ENCODE measurements at places on chromosomes 2 and 18. TPM values are rescaled to one million over a fixed set of nuclear protein-coding genes. Genes with fewer than 3 reads are reported as not detected.

- peaks cover 6% of the 10 kb centered on the region for H3K4me1 ChIP-seq
- no peaks in the 10 kb centered on the region for H3K27me3 ChIP-seq
- H3K4me3 ChIP-seq, result no peak overlapping the region
Measured at GRCh38 chr2:61658841-61659780, 121.0 kb upstream of the XPO1 start.

GRCh38 chr18:79798999-79799370 is 1.2 kb downstream of the KCNG2 start:
- H3K4me1 ChIP-seq, result peaks cover 28% of the 10 kb centered on the region
- no peaks in the 10 kb centered on the region for H3K36me3 ChIP-seq
- peak overlapping the region; percentile 42 for H3K4me3 ChIP-seq
- no peak overlapping the region for H3K27ac ChIP-seq

DNA sequence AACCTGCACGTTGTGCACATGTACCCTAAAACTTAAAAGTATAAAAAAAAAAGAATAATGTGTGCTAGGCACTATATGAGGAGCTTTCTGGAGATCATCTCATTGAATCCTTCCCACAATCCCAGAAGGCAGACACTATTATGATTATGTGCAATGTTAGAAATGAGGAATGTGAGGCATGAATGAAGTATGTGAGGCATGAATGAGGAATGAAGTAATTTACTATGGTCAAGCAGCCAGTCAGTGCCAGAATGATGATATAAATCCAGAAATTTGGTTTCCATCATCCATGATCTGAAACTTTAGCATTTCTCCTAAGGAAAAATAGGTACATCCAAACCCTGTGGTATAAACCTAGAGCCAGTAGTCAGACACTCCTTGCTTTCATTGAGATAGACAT is 42.0 kb downstream of the CCDC148 start:
- H3K4me3 ChIP-seq, result no peak overlapping the region
- H3K36me3 ChIP-seq, result no peaks in the 10 kb centered on the region
- H3K27me3 ChIP-seq, result no peaks in the 10 kb centered on the region
- H3K4me1 ChIP-seq, result no peaks in the 10 kb centered on the region
- DNase-seq, result no peak
- no peak overlapping the region for H3K27ac ChIP-seq

DNA sequence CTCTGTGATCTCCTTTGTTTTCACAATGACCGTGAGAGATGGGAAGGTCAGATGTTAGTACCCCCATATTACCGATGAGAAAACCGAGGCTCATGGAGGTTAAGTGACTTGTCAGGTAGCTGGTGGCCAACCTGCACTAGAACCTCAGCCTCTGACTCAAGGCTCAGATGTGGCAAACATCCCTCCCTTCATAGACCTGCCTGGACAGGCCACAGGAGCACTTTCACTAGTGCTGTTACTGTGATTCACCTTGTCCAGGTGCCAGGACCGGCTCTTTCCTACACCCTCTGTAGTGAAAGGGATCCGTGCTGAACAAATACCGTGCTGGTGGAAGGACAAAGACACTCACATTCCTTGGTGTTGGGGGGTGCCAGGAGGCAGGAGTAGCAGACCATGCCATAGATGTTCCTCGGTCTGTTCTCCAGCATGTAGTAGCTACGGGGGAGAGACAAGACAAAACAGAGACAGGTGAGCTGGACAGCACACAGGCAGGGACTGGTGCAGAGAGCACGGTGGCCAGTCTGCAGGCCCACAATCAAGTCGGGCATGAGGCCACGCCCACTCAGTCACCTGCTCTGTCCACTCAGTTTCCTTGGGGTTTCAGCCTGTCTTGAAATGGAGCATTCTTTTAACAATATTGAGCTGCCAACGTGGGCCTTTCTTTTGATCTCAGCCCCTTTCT is 65.9 kb downstream of the EDAR start:
- peaks cover 16% of the 10 kb centered on the region for H3K4me1 ChIP-seq
- no peak for DNase-seq
- no peak overlapping the region for H3K27ac ChIP-seq
- no peaks in the 10 kb centered on the region for H3K27me3 ChIP-seq
- no peaks in the 10 kb centered on the region for H3K36me3 ChIP-seq
- H3K4me3 ChIP-seq, result no peak overlapping the region

DNA sequence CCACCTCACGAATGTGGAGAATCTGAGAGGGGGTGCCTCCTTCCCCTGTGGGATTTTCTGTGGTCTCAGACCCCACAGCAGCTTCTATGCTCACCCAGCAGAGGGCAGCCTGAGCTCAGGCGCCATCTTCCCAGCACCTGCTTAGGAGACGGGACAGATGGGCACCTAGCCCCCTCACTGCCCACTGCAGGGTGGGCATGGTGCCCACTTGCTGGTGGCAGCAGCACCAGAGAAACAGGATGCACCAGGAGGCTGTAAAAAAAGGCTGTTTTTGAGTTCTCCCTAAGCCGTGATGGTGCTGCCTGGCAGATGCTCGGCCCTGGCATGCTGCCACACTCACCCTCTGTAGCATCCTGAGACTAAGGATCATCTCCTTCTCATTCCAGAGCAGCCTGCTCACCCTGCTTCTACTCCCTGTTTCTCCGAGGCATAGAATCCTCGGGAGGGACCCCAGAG is 19.1 kb upstream of the SLC20A1 start:
- H3K27me3 ChIP-seq, result no peaks in the 10 kb centered on the region
- H3K36me3 ChIP-seq, result no peaks in the 10 kb centered on the region
- peak overlapping the region; percentile 65 for H3K27ac ChIP-seq
- H3K4me1 ChIP-seq, result peaks cover 29% of the 10 kb centered on the region

- no peak overlapping the region for H3K4me3 ChIP-seq
- H3K36me3 ChIP-seq, result no peaks in the 10 kb centered on the region
Measured at GRCh38 chr2:240205348-240205747, 64.9 kb upstream of the OTOS start.

DNA sequence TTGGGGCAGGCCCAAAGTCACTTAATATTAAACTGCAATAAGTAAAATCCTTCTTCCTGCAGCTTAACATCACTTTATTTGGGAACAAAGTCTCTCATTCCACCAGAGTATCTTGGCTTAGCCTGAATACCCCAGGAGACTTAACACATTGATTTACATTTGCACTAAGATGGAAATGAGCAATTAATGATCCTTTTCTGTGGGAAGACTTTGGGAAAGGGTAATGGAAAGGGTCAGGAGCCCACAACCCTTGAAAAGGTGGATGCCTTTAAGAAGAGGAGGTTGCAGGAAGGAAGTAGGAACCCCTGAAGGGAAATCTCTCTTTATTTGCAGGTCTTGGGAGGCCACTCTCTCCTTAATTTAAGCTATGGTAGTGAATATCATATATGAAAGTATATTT is 28.0 kb upstream of the BARD1 start:
- DNase-seq, result no peak
- H3K36me3 ChIP-seq, result no peaks in the 10 kb centered on the region
- H3K27ac ChIP-seq, result no peak overlapping the region

GRCh38 chr18:24725644-24726415 is 265.4 kb downstream of the HRH4 start:
- no peaks in the 10 kb centered on the region for H3K36me3 ChIP-seq
- H3K27ac ChIP-seq, result no peak overlapping the region
- H3K27me3 ChIP-seq, result peaks cover 32% of the 10 kb centered on the region

DNA sequence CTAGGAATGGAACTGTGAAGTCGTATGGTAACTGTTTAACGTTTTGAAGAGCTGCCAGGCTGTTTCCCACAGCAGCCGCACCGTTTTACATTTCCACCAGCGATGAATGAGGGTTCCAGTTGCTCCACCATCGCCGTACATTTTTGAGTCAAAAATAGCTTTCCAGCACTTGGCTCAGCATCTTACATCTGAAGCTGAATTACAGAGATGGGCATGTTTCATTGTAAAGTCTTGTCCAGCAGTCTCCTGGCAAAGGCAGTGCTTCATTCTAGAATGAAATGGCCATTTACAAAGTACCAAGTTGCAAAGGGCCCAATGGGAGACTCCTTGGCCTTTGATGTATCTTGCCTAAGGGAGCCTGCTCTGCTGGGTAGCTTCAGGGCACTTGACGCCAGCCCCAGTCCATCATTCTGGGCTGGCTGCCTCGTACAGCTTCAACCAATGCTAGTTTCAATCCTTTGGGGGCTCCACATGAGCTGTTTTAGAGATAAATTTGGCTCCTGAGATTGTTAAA is 45.1 kb downstream of the ATIC start:
- no peaks in the 10 kb centered on the region for H3K4me1 ChIP-seq
- no peaks in the 10 kb centered on the region for H3K27me3 ChIP-seq
- DNase-seq, result peak; percentile 78
- no peak overlapping the region for H3K4me3 ChIP-seq

- no peaks in the 10 kb centered on the region for H3K4me1 ChIP-seq
- no peak overlapping the region for H3K4me3 ChIP-seq
- peak; percentile 89 for DNase-seq
Measured at GRCh38 chr2:7071916-7072556, 154.8 kb downstream of the RNF144A start.

GRCh38 chr2:232515639-232516038 is 4.5 kb upstream of the PRSS56 start:
- H3K4me3 ChIP-seq, result no peak overlapping the region
- H3K27me3 ChIP-seq, result no peaks in the 10 kb centered on the region
- no peaks in the 10 kb centered on the region for H3K36me3 ChIP-seq
- no peak overlapping the region for H3K27ac ChIP-seq

DNA sequence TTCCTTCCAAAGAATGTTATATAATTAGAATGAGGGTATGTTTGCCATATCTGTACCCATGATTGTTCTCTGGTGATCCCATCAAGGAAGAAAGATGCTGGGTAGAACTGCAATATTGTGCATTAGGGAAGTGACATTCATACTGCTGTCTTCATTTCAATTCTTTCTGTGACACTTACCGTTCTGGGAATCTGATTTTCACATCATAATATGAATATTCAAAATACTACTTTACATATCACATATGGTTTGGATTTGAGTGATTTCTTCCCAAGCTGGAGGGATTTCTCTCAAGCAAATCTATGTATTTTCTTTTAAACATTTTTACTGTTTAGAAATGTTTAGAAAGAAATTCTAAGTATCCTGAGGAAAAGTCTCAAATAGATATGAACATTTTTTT is 168.4 kb upstream of the DDX18 start:
- H3K27me3 ChIP-seq, result no peaks in the 10 kb centered on the region
- H3K4me3 ChIP-seq, result no peak overlapping the region
- H3K27ac ChIP-seq, result no peak overlapping the region
- no peaks in the 10 kb centered on the region for H3K4me1 ChIP-seq

GRCh38 chr18:12652861-12653401 is 5.0 kb downstream of the SPIRE1 start:
- H3K4me3 ChIP-seq, result no peak overlapping the region
- H3K27me3 ChIP-seq, result no peaks in the 10 kb centered on the region
- H3K36me3 ChIP-seq, result no peaks in the 10 kb centered on the region
- H3K4me1 ChIP-seq, result peaks cover 22% of the 10 kb centered on the region
- H3K27ac ChIP-seq, result no peak overlapping the region

- no peaks in the 10 kb centered on the region for H3K36me3 ChIP-seq
- no peaks in the 10 kb centered on the region for H3K27me3 ChIP-seq
- H3K4me1 ChIP-seq, result no peaks in the 10 kb centered on the region
- no peak overlapping the region for H3K4me3 ChIP-seq
- no peak overlapping the region for H3K27ac ChIP-seq
Measured at GRCh38 chr2:218839430-218839829, 7.8 kb upstream of the PRKAG3 start.

DNA sequence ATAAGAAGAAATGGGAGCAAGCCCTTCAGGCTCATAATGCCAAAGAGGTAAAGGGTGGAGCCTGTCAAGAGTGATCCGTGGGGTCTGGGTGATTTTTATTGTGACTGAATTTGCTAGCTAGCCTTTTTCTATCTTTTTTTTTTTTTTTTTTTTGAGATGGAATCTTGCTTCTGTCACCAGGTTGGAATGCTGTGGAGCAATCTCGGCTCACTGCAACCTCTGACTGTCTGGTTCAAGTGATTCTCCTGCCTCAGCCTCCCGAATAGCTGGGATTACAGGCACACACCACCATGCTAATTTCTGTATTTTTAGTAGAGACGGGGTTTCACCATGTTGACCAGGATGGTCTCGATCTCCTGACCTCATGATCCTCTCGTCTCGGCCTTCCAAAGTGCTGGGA is 29.1 kb downstream of the DRC1 start:
- H3K4me3 ChIP-seq, result no peak overlapping the region
- no peak overlapping the region for H3K27ac ChIP-seq
- no peak for DNase-seq
- H3K27me3 ChIP-seq, result no peaks in the 10 kb centered on the region
- no peaks in the 10 kb centered on the region for H3K4me1 ChIP-seq
- no peaks in the 10 kb centered on the region for H3K36me3 ChIP-seq

- no peaks in the 10 kb centered on the region for H3K4me1 ChIP-seq
- no peak for DNase-seq
- no peak overlapping the region for H3K4me3 ChIP-seq
- no peak overlapping the region for H3K27ac ChIP-seq
- no peaks in the 10 kb centered on the region for H3K36me3 ChIP-seq
- H3K27me3 ChIP-seq, result no peaks in the 10 kb centered on the region
Measured at GRCh38 chr2:17416884-17417391, 101.3 kb downstream of the RAD51AP2 start.

DNA sequence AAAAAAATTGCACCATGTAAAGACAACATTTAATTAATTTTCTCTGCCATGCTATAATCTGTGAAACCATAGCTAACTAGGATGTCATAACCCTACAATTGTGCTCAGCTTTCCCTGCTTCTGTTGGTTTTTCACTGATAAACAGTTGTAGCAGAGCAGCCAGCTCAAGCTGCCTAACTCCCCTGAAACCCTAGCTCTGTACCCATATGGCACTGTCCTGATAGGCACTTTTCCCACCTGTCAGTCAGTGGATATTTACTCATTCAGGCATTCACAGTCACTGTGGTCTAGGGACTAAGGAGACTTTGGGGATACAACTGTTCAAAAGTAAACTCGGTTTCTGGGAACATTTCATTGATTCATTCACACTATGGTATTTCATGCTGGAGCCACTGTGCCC is 407.0 kb downstream of the DSEL start:
- no peaks in the 10 kb centered on the region for H3K36me3 ChIP-seq
- no peaks in the 10 kb centered on the region for H3K4me1 ChIP-seq
- no peak overlapping the region for H3K4me3 ChIP-seq
- no peaks in the 10 kb centered on the region for H3K27me3 ChIP-seq
- DNase-seq, result no peak
- no peak overlapping the region for H3K27ac ChIP-seq

DNA sequence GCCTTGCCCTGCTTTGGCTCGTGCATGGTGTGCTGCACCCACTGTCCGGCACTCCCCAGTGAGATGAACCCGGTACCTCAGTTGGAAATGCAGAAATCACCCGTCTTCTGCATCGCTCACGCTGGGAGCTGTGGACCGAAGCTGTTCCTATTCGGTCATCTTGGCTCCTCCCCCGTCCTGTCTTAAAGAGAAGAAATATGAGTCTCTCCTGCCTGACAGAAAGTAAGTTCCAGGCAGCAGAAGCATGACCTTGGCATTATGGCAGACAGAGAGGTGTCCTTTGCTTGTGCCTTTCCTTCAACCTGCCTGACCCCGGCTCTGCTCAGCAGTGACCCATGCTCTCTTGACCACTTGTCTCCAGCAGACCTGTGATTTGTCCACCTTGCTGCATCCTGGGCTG is 62.5 kb upstream of the CYP1B1 start:
- peaks cover 12% of the 10 kb centered on the region for H3K4me1 ChIP-seq
- H3K4me3 ChIP-seq, result no peak overlapping the region

- peaks cover 37% of the 10 kb centered on the region for H3K4me1 ChIP-seq
- no peak overlapping the region for H3K27ac ChIP-seq
- no peak for DNase-seq
Measured at GRCh38 chr18:24197412-24197811, 58.5 kb downstream of the CABYR start.

- no peaks in the 10 kb centered on the region for H3K36me3 ChIP-seq
- no peaks in the 10 kb centered on the region for H3K27me3 ChIP-seq
- H3K4me3 ChIP-seq, result no peak overlapping the region
- DNase-seq, result no peak
Measured at GRCh38 chr2:6764968-6765723, 100.6 kb downstream of the CMPK2 start.

The SERPINB12 gene
- total RNA-seq, result not detected

The NR4A2 gene
- total RNA-seq, result 2.7 TPM

The WDPCP gene
- total RNA-seq, result 23.7 TPM

The FBXO15 gene
- 0.33 TPM for total RNA-seq

The MARCO gene
- 7.3 TPM for total RNA-seq
